ENCODE measurements at places on chromosomes 5 and 9.

DNA sequence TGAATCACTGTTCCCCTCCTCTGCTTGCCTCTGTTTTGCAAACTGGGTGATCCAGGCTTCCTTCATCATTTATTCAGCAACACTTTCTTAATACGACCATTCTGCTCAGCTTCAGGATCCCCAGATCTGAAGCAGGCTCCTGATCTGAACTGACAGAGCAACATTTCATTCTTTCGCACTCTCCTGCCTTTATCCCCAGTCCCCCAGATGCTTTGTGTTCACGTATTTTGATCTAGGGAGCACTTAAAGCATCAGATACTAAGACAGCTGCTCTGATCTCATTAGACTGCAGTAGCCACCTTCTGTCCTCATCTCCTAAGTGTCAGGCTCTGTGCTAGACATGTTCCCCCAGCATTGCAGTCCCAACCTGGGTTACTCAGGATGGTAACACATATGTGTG is 158.0 kb downstream of the TRIO start:
- no peak for DNase-seq

- no peak for DNase-seq
Observed at GRCh38 chr9:96115836-96116235, 186.1 kb downstream of the HSD17B3 start.

- no peak for DNase-seq
Observed at GRCh38 chr5:101370181-101370580, 467.1 kb upstream of the ST8SIA4 start.

GRCh38 chr5:65204966-65205365 is 276.8 kb downstream of the ADAMTS6 start:
- no peak for DNase-seq

Measured in pancreas (tissue), 10 donors.